Calu3 (cell line): ENCODE measurements at places on chromosomes 1 and 21. TPM values are rescaled to one million over a fixed set of nuclear protein-coding genes. Genes with fewer than 3 reads are reported as not detected.

GRCh38 chr1:28259934-28260802 lies 850 bp downstream of the SESN2 start:
- DNase-seq, result peak; percentile 46

Gene TTC24
- not detected in 2 replicates for total RNA-seq

DNA sequence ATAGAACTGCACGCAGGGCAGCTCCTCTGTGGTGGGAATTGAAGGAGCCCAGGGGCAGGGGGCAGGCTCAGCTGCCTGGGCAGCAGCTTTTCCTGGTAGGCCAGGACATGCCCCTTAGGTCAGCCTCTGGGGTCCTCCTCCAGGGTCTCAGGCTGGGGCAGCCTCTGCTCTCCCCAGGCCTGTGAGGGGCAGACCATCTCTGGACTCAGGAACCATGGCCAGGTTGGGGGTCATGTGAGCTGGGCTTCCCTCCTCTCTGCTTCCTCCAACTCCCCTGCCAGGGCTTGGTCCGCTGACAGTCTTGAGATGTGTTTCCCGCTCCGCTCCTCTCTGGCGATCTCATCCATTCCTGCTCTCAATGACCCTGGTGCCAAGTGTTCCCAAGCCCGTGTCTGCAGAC lies 5.7 kb downstream of the C1orf210 start:
- no peak for DNase-seq

DNA sequence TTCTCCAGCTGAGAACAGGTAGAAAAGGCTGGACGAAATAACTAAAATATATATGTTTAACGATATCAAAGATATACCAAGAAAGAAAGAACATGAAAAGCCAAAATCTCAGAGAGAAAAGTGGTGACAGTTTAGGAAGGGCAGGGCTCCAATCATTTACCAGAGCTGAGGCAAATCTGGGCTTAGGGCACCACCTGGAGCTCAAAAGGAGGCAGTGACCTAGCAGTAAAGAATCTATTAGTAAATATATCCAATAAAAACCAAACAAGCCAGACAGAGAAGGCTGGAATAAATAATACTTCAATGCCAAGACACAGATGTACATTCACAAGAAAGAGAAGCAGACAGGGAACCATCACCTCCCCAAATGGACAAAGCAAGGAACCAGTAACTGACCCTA lies 43.5 kb downstream of the CHIA start:
- peak; percentile 26 for DNase-seq

Gene ETS2
- 49.9 and 63.3 TPM in 2 replicates for total RNA-seq

- no peak for DNase-seq
Observed at GRCh38 chr1:46437723-46438122, 43.6 kb downstream of the FAAH start.

- no peak for DNase-seq
Observed at GRCh38 chr1:119009312-119009655, 21.1 kb upstream of the TBX15 start.
